ENCODE measurements at places on chromosomes 2 and 18.
A peak's percentile ranks its signal among the peaks of the same experiment; 100 is the strongest.

DNA sequence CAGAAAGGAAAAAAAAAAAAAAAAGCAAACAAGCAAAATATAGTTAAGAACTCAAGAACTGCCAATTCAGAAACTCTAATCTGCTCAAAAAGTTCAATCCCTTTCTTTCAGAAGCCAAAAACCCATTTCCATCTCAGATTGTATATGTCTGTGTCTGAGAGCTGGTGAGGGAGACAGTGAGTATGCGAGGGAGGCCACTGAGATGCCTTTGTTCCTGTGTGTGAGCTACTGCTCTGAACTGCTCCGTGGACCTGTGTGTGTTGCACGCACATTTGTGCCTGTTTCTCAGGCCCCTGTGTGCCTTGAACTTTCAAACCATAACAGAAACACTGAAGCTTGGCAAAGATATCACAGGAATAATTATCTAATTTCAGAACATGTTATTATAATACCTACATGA, 2.5 kb upstream of the PKDCC start:
- no peak for DNase-seq

DNA sequence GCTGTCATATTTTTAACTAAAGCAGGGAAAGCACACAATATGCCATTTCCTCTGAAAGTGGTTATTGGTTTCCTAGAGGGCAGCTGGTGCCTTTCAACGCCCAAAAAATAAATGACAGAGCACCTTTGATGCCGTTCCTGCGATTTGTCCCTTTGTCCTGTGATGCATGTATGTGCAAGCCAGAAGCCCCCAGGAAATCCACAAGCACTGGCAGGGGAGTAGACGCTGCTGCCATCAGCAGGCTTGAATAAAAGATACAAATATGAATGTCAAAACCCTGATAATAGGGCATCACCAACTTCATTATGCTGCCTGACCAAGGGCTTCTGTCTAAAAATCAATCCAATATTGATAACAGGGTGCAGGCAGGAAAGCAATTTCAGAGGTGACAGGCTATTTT, 246.1 kb downstream of the FBXO15 start:
- DNase-seq, result no peak

DNA sequence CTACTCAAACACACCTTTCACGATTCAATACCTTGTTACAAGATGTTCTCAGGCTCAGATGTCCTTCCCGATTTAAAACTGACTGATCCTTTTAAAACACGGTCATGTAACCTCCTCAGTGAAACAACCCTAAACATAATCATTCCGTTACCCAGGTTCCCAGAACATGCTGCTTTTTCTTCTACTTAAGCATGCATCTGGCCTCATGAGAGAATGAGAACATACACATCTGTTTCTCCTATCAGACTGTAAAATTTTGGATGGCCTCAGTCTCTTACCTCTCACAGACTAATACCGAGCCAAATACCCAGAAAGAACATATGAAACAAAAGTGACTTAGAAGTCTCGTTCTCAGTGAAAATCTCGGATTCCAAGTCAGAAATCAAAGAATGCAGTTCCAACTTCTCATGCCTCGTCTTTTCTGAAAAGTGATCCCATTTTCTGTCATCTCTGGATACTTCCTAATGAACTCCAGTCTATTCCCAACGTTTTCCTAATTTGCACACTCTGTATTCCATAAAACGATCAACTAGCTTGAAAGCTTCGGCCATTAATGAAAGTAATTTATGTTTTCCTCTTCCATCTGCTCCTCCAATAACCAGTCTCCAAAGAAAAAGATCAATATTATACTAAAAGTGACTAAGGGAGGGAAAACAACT, 919 bp downstream of the SF3B1 start:
- DNase-seq, result no peak

GRCh38 chr2:129062146-129062912, 743.7 kb upstream of the HS6ST1 start:
- no peak for DNase-seq

DNA sequence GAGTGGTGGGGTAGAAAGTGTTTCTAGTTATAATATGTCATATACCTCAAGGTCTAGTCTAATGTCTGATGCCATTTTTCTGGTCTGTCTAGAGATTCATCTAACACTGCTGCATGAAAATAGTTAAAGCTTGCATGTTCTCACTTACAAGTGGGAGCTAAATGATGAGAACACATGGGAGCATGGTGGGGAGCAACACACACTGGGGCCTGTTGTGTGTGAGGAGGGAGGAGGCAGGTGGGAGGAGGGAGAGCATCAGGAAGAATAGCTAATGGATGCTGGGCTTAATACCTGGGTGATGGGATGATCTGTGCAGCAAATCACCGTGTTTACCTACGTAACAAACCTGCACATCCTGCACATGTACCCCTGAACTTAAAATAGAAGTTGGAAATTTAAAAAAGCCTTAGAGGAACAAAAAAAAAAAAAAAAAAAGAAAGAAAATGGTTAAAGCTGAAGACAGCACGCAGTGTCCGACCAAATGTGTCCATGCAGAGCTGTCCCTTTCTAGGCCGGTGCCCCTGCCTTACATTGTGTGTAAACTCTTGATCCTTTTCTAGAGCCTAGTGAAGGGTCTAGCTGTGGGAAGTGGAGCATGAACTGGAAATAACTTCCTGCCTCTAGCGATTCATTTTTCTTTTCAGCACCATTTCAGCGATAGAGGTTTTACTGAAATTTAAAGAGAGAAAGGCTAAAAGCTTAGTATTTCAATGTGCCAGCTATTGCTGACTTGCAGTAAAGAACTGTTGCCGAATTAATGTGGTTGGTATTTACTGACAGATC, 94.0 kb downstream of the FMNL2 start:
- DNase-seq, result no peak

DNA sequence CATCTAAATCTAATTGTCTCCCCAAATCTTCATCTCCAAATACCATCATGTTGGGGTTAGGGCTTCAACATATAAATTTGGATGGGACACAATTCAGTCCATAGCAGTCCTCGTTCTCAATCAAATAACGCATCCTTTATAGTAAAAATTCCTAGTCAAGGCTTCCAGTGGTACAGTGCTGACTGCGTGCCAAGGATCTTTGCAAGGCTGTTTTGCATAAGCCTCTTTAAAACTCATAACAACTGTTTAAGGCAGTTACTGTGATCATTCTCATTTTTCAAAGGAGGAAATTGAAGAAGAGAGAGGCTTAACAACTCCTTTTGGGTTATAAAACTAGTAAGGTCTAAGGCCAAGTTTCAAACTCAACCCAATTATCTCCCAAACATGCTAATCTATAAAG, 666.9 kb downstream of the NYAP2 start:
- DNase-seq, result no peak

GRCh38 chr2:36271266-36271665, 84.3 kb upstream of the CRIM1 start:
- DNase-seq, result no peak

GRCh38 chr18:39346916-39347315, 1781.3 kb upstream of the CELF4 start:
- peak; percentile 28 for DNase-seq

DNA sequence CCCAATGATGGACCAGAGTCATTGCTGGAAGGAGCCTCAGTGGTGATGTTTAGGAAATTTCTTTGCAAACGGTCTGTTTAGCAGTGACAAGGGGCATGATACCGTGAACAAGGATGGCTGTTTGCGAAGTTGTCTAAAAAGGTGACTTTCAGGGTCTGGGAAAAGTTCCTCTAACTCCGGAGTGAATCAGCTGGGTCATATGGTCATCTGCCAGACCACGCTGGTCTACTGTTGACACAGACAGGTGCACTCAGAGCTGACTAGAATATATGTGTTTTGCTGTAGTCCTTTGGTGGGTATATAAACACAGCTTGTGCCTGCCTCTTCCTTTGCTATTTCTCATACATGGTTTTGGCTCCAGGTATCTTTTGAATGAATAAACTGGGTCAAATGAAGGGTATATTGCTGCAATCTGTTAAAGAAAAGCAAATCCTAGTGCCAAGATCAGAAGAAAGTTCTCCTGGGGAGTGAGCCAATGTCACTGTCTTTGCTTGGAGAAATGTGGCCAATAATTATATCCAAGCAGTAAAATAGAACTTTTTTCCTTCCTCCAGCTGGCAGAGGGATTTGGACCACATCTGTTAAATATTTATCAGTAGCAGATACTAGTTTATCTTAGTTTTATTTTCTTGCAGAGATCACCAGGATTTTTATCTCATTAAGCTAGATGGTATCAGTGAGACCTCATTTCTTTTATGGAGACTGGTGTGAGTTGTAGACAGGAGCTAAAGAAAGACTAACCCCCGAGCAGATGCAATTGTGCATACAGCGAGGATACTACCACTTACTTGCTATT, 286.0 kb downstream of the TRIB2 start:
- DNase-seq, result no peak

- no peak for DNase-seq
Observed at GRCh38 chr2:218028562-218029348, 26.0 kb upstream of the TNS1 start.

DNA sequence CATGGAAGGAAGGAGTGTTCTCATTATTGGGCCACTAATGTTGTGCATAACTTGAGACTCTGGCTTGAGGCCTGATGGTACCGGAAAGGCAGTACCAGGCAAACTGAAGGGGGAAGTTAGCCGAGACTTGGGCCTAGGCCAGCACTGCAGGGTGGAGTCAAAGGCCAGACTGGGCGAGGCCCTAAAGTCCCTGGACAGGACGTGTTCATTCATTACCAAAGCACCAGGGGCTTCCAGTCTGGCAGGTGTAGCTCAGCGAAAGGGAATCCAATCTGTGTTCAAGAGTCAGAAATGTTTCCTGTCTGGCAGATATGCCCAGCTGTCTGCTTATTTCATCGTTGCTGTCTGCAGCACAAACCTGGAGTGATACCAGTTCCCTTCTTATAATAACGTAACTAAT, 4.7 kb upstream of the ITSN2 start:
- DNase-seq, result peak; percentile 20

DNA sequence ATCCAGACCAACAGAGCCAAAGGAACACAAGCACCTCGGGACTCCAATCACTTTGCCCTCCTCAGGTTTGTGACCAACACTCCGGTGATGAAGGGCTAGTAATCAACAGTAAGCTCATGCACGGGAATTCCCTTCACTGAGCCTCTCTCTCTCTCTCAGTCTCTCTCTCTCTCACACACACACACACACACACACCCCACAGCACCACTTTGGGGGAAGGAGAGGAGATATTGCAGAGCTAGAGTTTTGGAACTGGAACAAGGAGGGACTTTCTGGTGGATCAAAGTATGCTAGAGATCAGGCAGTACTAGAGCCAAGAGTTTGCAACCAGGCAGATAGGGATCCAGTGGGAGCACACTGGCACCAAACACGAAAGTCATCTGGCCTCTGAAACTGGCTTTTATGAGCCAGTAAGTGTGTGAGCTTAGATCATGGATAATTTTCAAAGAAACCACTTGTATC, 98.7 kb downstream of the ANKRD44 start:
- no peak for DNase-seq

DNA sequence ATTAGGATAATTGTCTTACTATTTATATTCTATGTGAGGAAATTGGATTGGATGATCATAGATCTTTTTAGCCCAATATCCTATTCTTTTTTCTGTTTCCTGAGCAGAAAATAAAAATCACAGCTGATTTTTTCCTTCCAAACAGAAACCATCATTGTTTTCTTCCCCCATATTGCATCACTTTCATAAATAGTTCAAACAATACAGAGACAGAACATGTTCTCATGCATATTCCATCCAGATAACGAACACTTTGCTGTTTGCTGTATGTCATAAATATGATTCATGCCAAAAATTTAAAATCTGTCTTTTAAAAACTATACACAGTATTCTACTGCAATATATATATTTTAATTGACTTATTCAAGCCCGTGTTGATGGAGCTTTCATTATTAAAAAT, 22.0 kb upstream of the RALBP1 start:
- DNase-seq, result no peak

- DNase-seq, result no peak
Observed at GRCh38 chr2:226665306-226665831, 134.3 kb downstream of the IRS1 start.

DNA sequence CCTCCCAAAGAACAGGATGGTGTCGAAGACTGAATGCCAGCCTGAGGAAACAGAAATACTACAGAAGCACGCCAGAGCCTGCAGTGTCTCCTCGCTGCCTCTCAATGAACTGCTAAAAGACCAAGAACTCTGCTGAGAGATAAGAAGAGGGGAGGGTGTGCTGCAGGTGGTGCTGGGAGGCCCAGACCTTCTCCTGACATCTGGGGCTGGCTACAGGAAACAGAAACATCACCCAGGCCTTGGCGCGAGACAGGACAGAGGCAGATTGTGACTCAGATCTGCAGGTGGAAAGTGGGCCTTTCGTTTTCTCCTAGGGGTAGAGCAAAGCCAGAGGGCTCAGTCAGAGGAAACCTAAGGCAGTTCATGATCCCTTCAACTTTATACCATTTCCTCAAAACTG, 250.3 kb upstream of the TCF4 start:
- no peak for DNase-seq

- no peak for DNase-seq
Observed at GRCh38 chr2:235910067-235910466, 258.1 kb downstream of the GBX2 start.

- no peak for DNase-seq
Observed at GRCh38 chr2:47838686-47839085, 55.7 kb downstream of the MSH6 start.

- DNase-seq, result no peak
Observed at GRCh38 chr18:68024716-68025115, 508.2 kb upstream of the DSEL start.
